ENCODE measurements at places on chromosomes 2 and 18.

GRCh38 chr18:24019641-24020331 lies 5.2 kb downstream of the TTC39C start:
- peak; percentile 93 for DNase-seq

- DNase-seq, result no peak
Measured at GRCh38 chr2:239309398-239310245, 91.2 kb downstream of the HDAC4 start.

DNA sequence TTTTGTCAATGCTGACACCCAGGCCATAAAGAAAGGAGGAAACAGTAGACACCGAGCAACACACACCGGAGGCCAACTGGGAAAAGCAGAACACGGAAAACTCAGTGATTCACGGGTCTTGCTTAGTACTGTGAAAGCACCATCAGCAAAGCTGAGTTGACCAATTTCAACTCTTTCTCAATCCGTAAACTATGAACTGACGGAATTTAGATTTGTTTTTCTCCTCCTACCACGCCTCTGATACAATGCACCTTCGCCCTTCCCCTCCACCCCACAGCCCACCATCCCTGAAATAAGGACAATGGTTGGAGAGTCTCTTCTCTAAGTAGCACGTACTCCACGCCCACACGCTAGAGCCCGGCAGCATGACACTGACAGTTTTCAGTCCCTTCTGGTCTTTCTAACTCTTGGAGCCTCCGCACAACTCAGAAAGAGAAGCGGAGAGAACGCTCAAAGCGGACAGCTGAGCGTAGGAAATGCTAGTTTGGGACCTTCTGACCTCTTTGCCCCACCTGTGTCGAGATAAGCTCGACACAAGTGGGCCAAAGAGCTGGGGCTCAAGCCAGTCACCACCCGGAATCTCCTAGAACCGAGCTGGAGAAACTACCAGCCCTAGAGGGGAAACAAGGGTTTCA lies 669 bp downstream of the LNPK start:
- DNase-seq, result peak; percentile 57

- no peak for DNase-seq
Measured at GRCh38 chr2:158205215-158205614, 103.5 kb downstream of the UPP2 start.

GRCh38 chr2:172905937-172906811 lies 169.5 kb upstream of the MAP3K20 start:
- no peak for DNase-seq

DNA sequence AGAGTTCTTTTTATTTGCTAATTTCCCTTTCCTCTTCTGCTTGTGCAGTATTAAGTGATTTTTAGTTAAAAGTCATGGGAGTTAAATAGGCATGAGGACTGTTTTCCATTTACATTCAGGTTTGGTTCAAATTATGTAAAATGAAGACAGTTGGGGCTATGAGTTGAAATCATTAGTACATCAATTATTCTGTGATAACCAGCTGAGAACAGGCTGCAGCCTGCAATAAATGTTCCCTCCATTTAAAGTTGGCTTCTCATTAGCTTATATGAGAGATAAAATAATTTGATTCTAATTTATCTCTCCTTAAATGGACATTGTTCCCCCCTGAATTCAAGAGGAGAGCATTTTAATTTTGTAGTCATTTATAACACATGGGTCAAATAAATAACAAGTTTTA lies 48.3 kb downstream of the RHBDD1 start:
- no peak for DNase-seq

DNA sequence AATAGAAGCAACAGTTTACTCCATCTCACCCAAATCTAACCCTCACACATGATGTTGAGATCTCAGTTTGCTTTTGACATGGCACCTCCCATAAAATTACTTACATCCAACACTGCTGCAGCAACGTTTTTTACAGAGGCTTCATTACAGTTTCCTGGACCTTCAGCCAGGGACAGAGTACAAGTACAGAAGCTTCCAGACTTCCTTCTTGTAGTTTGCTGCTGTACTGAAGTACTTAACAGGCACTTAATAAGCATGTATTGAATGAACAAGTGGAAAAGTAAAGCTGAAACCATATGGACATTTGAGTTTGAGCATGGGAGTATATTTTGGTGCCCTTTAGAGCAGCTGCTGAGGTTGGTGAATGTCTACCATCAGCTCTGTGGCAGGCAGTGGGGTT lies 514.2 kb downstream of the PTPRM start:
- no peak for DNase-seq

- no peak for DNase-seq
Measured at GRCh38 chr18:14092625-14093306, 39.5 kb downstream of the ZNF519 start.

DNA sequence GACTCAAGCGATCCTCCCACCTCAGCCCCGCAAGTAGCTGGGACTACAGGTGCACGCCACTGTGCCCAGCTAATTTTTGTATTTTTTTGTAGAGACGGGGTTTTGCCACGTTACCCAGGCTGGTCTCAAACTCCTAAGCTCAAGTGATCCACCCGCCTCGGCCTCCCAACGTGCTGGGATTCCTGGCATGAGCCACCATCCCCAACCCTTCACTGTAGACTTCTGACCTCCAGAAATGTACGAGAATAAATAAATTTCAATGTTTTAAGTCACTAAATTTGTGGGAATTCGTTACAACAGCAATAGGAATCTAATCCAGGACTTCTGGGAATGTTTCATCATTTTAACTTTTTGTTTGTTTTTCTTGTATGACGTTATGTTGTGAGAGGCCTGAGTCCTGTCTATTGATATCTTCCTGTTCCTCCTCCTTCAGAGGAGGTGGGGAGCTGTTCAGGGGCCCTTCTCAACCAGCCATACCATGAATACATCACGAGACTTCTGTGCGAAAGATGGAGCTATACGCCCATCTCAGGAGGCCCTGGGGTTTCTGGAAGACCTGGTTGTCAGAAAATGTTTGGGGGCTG lies 40.0 kb downstream of the TEX44 start:
- no peak for DNase-seq

DNA sequence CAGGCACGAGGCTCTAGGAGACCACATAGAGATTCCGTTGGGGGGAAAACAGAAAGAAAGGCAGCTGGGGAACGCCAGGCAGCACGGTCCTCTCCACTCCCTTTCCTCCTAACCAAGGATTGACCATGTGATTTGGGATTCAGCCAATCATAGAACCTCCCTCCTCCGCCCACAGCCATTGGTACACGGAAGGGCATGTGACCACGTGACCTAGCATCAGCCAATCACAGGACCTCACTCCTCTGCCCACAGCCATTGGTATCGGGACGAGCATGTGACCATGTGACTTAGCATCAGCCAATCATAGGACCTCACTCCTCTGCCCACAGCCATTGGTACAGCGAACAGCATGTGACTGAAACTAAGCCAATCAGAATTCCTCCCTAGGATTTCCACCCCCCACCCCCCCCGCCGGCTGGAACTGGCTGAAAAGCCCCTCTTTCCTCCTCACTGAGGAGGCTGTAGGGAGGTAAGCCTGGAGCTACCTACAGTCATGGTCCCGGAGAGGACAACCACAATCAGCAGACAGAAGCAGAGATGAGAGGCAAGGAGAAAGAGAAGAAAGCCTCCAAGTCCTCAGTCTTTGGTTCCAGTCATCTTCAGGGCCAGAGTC lies 7.6 kb downstream of the SERPINE2 start:
- no peak for DNase-seq

- DNase-seq, result no peak
Measured at GRCh38 chr2:57758686-57759085, 287.9 kb upstream of the VRK2 start.

DNA sequence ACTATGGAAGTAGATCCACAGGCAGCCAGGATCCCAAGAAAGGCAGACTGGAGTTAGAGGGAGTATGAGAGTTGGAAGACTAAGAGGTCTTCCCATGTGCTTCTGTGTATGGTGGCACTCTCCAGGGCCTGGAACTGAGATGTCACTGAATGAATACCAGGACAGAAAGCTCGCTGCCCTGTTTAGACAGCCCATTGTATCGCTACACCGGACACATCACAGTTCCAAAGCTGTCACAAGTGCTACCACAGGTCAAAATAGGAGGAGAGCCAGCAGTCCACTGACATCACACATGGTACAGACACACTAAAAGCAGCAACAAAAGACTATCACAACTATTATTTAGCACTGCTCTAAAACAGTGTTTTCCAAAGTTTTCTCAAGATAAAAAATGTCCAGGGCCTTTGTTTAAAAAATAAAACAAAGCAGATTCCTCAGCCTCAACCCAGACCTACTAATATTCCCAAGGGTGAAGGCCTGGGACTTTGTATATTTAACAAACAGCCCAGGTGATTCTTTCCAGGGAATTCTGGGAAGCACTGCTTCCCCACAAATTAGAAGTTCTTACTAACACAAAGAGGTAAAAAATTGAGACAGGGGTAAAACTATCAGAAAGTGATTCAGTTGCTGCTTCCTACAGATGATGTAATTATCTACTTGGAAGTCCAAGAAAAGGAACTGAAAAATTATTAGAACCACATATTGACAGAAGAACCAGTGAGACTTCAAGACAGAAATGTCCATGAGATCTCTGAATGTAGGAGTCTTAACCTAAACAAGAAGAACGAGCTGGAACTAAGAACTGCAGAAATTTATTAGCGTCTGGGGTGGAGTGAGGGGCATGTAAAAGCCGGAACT lies 116.0 kb downstream of the DTNB start:
- no peak for DNase-seq

DNA sequence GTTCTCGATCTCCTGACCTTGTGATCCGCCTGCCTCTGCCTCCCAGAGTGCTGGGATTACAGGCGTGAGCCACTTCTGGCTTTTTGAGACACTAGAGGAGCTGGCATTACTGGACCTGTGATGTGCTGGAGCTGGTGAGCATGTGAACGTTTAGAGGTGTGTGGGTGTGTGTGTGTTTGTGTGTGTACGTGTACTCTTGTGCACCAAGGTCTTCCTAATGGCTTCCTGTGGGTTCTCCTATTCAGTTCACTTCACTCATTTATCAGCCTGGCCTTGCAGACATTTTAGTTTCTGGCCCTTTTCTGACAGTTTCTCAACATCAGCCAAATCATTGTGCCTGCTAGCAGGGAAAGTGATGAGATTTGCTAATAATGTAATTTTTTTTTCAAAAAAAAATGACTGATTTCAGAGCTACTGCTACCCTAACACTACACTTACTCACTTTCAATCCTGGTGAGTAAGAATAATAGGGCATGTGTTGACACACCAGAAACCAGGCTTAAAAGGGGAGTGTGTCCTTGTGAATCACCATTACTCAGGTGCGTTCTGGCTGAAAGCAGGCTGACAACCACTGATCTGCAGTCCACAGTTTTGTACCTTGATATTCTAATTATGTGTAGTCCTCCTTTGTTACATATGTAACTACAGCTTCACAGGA lies 41.0 kb upstream of the ACTR3 start:
- DNase-seq, result peak; percentile 75

GRCh38 chr18:70279470-70279869 lies 9.4 kb upstream of the SOCS6 start:
- peak; percentile 32 for DNase-seq

- no peak for DNase-seq
Measured at GRCh38 chr2:231134910-231135655, 10.2 kb upstream of the HTR2B start.

GRCh38 chr18:4586731-4587130 lies 131.6 kb upstream of the DLGAP1 start:
- DNase-seq, result no peak

DNA sequence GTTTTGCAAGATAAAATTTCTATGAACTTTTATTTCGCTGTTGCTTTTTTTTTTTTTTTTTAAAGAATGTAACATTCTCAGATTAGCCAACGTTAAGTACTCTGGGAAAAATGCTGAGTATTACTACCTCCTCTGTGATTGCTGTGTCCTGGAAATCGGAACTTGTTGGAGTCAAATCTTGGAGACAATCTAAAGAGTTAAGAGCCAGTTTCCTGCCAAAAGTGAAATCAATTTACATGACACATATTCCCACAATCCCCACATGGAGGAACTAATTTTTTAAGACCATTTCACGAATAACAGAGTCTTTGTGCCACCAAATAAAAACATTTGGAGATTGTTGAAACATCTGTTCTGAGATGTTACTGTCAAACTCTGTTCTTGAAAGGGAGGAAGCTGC lies 127.8 kb downstream of the MEP1B start:
- no peak for DNase-seq

DNA sequence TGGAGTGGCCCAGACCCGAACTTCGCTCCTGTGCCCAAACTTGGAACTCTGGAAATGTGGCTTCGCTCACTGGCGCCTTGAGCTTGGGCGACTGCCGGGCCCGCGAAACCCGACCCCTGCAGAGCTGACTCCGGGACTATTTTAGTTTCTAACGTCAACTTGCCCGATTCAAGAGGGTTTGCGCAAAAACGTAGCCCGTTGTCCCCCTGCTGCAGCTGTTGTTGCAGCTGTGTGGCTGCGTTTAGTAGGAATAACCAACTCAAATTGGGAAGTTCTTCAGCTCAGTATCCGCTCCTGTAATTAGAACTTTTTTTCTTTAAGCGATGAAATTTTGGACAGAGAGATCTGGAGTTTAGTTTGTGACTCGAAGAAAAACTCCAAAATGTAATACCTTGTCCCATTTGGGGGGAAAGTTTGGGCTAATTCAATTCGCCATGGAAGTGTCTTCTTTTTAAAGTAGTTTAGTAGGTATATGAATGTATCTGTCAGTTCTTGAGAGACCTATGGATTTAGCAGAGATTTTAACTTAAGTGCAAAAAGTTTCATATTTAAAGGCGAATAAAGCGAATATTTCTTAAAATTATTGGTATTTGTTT lies 559 bp downstream of the MYL12A start:
- DNase-seq, result no peak

GRCh38 chr2:149235816-149236375 lies 94.5 kb upstream of the LYPD6 start:
- DNase-seq, result no peak

- DNase-seq, result no peak
Measured at GRCh38 chr2:144151851-144152250, 368.1 kb downstream of the ZEB2 start.

- peak; percentile 10 for DNase-seq
Measured at GRCh38 chr2:43777306-43777926, 3.6 kb downstream of the DYNC2LI1 start.

DNA sequence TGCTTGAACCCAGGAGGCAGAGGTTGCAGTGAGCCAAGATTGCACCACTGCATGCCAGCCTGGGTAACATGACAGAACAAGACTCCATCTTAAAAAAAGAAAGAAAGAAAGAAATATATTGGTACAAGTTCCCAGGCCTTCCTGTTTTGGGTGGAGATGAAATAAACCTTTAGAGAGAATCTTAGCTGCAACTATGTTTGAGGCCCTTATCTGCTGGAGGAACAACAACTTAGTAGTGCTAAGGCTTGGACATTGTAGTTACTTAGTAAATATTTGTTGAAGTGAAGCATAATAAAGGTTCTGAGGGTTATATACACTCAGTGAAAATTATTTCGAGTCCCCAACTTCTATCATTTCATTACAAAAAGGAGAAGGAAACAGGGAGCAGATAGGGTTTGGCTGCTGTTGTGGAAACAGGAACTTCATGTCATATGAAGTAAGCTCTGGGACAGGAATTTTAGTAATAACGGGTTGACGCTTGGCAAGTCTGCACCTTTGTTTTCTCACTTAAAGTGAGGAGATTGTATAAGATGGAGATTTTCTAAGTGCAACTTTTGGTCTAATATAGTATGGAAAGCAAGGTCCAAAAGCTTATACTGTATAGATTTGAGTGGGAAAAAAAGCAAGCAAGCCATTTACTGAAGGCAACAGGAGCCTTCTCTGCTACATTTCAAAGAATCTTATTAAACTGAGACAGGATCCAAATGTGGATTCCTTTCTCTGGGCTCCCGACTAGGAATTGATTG lies 40.0 kb upstream of the AGPS start:
- no peak for DNase-seq

GRCh38 chr2:53519918-53520841 lies 247.4 kb upstream of the CHAC2 start:
- DNase-seq, result no peak

GRCh38 chr2:231692847-231693246 lies 15.5 kb upstream of the PTMA start:
- no peak for DNase-seq
